ENCODE measurements at places on chromosomes 12 and 14.

- DNase-seq: no peak
Observed at GRCh38 chr12:131732-132495, 65.3 kb downstream of the IQSEC3 start.

GRCh38 chr12:71683633-71684032 is 2.2 kb upstream of the TMEM19 start:
- DNase-seq: no peak

DNA sequence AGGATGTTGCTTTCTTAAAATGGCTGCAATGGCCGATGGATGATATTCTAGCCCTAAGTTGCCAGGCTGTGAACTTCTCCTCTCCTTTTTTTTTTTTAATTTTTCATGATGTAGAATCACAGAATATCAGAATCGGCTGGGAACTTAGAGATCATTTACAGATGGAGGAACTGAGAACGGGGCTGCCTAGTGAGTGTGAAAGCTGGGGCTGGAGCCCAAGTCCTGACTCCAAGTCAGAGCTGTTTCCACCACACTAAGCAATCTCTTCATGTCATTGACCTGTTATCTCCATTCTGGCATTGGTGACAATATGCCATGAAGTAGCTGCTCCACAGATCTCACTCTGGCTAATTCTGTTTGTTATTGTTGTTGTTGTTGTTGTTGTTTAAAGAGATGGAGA is 121.7 kb downstream of the SLC38A1 start:
- DNase-seq: no peak

DNA sequence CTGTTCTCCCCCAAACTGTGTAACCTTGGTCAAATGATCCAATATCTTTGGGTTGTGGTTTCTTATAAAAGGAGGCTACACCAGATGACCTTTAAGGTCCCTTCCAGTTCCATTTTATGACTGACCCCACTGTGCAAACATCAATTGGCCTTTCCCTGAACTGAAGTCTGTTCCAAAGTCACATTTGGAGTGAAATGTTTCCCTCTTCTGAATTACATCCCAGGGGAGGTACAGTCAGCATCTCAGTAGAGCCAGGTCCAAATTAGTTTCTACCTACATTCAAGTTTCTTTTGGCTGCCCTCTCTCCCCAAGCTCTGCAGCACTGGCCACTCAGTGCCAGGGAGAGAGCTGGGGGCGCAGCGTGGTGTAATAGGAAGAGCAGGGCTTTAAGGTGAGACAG is 34.4 kb downstream of the LIMA1 start:
- no peak for DNase-seq

GRCh38 chr12:67797185-67797741 is 148.7 kb downstream of the DYRK2 start:
- no peak for DNase-seq

GRCh38 chr12:110627500-110628195 is 13.7 kb downstream of the TCTN1 start:
- DNase-seq: no peak

DNA sequence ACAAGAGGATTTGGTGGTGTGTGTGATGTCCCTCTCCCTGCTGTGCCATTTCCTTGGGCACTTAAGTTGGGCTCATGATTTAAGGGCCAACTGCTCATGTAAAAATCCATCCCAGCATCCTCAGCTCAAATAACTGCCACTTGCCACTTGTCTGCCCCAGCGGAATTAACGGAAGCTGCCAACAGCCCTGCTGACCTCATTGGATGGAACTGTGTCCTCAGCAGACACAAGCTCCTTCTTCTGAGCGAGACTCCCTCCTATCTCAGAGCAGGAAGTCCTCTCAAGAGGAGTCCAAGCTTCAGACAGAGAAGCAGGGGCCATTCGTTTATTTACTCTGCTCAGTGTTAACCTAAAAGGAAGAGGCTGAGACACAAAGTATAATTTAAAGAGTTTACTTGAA is 29.6 kb upstream of the PRMT8 start:
- DNase-seq: no peak

DNA sequence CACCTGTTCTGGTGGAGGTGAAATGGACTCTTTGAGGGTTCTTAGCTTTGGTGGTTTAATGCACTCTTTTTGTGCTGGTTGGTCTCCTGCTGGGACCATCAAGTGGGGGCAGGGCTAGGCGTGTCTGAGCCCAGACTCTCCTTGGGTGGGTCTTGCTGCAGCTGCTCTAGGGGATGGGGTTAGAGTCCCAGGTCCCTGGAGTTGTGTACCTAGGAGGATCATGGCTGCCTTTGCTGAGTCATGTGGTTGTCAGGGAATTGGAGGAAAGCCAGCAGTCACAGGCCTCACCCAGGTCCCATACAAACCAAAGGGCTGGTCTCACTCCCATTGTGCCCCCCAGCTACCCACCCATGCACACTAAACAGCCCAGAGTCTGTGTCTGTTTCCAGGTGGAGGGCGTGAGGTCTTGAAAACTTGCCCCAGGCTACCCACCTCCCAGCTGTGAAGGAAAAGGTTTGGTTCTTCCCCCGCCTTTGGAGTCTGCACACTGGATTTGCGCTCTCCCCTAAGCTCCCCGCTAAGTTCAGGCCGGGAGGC is 387.7 kb downstream of the TMTC2 start:
- no peak for DNase-seq

DNA sequence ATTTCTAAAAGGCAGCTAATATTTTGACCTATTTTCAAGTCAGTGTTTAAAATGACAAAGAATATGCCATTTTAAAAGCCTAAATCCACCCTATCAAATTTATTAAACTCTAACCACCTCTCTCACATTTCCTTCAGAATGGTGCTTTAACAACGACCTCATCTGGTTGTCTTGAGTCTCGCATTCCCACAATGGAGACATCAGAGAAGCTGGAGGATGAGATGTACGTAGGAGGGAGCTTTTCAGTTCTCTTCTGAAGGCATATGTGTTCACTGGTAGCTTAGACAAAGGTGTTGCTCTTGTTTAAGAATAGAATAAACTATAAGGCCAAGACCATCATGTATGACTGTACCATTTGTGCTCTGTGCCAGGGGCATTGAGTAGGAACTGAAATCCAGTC is 82.9 kb downstream of the BCL2L14 start:
- DNase-seq: no peak

DNA sequence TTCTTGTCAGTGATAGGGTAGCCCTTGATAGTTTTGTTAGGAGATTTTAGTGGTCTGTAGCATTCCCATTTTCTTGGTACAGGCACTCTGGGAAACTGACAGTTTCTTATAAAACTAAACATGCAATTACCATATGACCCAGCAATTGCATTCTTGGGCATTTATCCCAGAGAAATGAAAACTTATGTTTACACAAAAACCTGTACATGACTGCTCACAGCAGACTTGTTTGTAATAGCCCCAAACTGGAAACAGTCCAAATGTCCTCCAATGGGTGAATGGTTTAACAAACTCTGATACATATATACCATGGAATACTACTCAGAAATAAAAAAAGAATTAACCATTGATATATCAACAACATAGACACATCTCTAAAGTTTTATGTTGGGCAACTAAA is 75.5 kb downstream of the BORCS5 start:
- DNase-seq: no peak

All from stimulated activated CD4-positive, alpha-beta T cell treated with anti-CD3 and anti-CD28 coated beads, Interleukin-15, amount 100 ng/mL, for 1 hour (primary cell).